ENCODE measurements at places on chromosomes 4 and X.
A peak's percentile ranks its signal among the peaks of the same experiment; 100 is the strongest.

GRCh38 chr4:18227880-18228279 is 206.3 kb upstream of the LCORL start:
- no peak for DNase-seq

DNA sequence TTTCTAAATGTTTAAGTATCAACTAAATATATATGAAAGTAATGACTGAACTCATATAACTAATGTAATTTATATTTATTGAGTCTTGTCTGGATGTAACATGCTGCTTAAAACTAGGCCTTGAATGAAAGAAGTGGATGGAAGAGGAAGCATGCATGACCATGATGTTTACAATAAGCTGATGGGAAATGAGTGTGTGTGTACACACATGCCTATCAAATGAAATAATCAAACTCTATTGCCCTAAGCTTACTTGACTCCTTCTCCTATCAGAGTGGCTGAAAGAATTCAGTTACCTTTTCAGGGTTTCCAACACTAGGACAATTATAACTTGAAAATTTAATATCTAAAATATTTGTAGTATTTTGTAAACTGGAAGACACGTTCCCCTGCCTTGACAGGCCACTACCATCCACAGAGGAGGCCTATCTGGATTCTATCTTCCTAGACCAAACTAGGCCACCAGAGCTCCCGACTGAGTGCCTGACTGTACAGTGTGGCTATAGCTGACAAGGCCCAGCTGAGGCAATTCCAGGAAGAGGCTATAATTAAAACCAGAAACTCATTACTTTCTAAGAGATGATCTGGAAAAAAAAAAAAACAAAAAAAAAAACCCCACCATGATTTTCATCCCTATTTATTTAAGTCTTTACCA is 7.6 kb downstream of the ARSJ start:
- DNase-seq: no peak

DNA sequence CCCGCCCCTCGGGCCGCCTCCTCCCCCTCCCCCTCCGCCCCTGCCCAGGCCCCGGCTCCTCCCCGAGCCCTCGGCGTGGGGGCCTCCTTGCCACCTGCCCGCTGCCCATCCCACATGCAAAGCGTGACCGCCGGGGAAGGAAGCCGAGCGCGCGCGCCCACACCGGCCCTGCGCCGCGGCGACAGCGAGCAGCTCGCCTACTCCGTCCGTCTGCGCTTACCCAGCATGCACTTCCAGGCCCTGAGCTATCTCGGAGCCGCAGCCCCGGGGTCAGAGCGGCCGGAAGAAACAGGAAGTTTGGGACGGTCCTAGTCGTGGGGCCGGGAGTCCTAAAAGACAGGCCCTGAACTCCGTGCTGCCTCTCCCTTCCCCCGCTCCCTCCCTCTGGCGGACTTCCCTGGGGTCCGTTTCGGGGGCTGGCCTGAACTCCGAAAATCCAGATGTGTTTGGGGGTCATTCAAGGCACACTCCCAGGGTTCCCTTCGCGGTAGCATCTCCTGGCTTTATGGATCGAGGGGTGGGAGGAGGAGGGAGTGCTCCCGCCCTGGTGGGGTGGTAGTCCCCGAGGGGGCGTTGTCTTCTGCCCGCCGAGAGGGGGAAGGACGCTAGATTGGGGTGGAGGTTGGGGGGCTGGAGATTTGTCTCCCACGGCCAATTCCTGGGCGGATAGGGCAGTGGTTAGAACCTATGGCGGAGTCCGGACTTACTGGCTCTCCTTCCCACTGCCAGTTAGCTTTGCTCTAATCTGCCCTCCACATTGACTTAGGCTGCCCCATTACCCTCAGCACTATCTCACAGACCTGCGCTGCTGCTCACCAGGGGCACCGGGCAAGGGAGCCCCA is 25.0 kb upstream of the BCORL1 start:
- peak; percentile 17 for DNase-seq

DNA sequence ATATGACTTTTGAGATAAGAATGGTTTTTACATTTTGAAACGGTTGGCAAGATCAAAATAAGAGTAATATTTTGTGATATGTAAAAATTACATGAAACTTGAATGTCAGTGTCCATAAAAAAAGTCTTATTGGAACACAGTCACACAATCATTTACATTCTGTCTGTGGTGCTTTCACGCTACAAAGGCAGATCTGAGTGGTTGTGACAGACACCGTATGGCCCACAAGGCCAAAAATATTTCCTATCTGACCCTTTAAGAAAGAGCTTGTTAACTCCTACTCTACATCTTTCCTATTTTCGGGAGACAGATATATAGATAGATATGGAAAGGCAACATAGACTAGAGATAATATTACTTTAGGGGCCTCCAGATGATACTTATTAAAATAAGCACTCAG is 101.9 kb downstream of the EFHC2 start:
- no peak for DNase-seq

GRCh38 chrX:48578661-48579128 is 4.4 kb downstream of the RBM3 start:
- DNase-seq: no peak

All from activated CD4-positive, alpha-beta T cell treated with anti-CD3 and anti-CD28 coated beads for 4 hours (primary cell).